ENCODE measurements at places on chromosomes 12 and 14.

DNA sequence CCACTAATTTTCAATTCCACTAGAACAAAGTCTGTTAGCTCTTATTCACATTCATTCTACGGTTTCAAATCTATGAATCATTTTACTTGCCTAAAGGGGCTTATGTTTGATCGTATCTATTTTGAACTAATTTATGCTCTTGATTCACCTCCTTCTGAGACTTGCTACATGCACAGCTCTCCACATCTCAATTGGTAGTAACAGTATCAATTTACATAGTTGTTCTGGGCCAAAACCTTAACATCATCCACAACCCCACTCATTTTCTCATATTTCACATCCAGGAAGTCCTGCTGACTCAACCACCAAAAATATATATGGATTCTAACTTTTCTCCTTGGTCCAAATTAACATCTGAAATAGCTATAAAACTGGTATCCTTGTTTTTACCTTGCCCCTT, 208.6 kb downstream of the RASSF9 start:
- DNase-seq: no peak

DNA sequence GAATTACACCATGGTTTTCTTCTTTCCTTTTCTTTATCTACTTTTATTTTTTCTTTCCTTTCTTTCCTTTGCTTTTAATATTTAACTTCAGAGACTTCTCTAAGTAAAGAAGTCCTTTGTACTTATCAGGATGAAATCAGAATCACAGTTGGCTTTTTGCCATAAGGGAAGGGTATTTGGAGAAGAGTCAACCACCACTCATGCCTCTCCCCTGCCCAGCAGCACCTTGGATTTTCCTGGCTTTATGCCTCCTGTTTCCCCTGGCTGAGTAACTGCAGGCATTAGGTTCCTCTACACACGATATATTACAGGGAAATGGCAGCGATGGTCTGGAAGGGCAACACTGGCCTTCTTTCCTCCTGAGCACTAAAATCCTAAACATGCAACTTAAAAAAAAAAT, 266.4 kb upstream of the CAND1 start:
- DNase-seq: no peak

GRCh38 chr14:32310876-32311275, 18.2 kb upstream of the AKAP6 start:
- DNase-seq: no peak

- DNase-seq: no peak
These were observed 498.9 kb downstream of the SLC6A15 start for GRCh38 chr12:84413656-84414055.
